ENCODE measurements at places on chromosomes 3 and 15.

GRCh38 chr3:4498446-4498845, 5.3 kb downstream of the ITPR1 start:
- no peak for DNase-seq
- H3K36me3 ChIP-seq: no peaks in the 10 kb centered on the region
- no peaks in the 10 kb centered on the region for H3K4me1 ChIP-seq
- H3K4me3 ChIP-seq: no peak overlapping the region
- H3K27ac ChIP-seq: no peak overlapping the region

DNA sequence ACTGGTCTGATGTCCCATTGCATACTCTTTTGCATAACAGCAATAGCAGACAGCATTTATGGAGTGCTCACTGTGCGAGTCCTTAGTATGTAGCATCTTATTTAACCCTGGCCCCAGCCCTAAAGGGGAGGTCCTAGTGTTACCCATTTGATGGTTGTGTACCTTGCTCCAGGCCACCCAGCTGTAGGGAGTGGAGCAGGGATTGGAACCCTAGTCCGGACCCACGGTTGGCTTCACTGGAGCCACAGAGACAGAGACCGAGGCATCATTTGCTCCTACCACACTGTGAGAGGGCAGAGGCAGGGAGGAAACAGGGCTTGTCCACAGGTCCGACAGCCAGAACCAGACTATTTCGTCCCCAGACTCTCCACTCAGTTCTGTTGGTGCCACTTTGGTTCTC, 16.0 kb upstream of the TSEN2 start:
- H3K27me3 ChIP-seq: no peaks in the 10 kb centered on the region
- no peaks in the 10 kb centered on the region for H3K36me3 ChIP-seq
- no peaks in the 10 kb centered on the region for H3K4me1 ChIP-seq
- H3K4me3 ChIP-seq: no peak overlapping the region
- DNase-seq: no peak

DNA sequence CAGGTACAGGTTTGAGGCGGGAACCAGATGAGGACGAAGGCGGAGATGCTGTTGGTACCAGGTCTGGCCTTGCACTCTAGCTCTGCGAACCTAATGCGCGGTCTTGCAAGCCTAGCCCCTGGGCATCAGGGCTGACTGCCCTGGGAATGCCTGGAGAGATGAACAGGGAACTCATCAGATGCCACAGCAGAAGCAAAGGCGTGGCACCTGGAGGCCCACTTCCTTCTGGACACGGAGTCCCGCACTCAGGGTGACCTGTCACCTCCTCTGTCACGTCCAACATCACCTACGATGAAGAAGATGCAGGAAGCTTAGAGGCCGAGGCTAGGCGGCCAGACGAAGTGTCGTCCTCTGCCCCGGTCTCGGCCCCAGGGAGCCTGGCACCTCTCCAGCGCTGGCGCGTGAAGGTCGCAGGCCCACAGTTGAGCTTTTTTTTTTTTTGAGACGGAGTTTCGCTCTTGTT, 9.4 kb downstream of the RPLP1 start:
- peak overlapping the region; percentile 75 for H3K27ac ChIP-seq
- no peak for DNase-seq
- peak overlapping the region; percentile 43 for H3K4me3 ChIP-seq
- H3K36me3 ChIP-seq: peaks cover 8% of the 10 kb centered on the region

- no peaks in the 10 kb centered on the region for H3K4me1 ChIP-seq
- H3K4me3 ChIP-seq: no peak overlapping the region
- no peak overlapping the region for H3K27ac ChIP-seq
- H3K36me3 ChIP-seq: no peaks in the 10 kb centered on the region
Observed at GRCh38 chr3:69126999-69127398, 4.6 kb upstream of the LMOD3 start.

DNA sequence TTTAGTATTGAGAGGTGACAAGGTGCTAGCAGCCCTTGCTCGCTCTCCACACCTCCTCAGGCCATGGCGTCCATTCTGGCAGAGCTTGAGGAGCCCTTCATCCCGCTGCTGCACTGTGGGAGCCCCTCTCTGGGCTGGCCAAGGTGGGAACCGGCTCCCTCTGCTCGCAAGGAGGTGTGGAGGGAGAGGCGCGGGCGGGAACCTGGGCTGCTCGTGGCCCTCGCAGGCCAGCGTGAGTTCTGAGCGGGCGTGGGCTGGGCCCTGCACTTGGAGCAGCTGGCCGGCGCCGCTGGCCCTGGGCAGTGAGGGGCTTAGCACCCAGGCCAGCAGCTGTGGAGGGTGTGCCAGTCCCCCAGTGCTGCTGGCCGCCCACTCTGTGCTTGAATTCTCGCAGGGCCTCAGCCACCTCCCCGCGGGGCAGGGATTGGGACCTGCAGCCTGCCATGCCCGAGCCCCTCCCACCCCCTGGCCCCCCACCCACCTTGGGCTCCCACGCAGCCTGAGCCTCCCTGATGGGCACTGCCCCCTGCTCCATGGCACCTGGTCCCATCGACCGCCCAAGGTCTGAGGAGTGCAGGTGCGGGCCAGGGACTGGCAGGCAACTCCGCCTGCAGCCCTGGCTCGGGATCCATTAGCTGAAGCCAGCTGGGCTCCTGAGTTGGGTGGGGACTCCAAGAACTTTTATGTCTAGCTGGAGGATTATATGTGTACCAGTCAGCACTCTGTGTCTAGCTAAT, 785.2 kb downstream of the DIPK2A start:
- no peak for DNase-seq
- no peaks in the 10 kb centered on the region for H3K27me3 ChIP-seq
- H3K36me3 ChIP-seq: no peaks in the 10 kb centered on the region
- H3K4me3 ChIP-seq: no peak overlapping the region
- H3K27ac ChIP-seq: no peak overlapping the region

GRCh38 chr3:158701420-158702065, 29.1 kb upstream of the LXN start:
- no peaks in the 10 kb centered on the region for H3K36me3 ChIP-seq
- H3K27ac ChIP-seq: peak overlapping the region; percentile 17
- no peak overlapping the region for H3K4me3 ChIP-seq
- peak; percentile 17 for DNase-seq

GRCh38 chr3:123397050-123397590, 51.8 kb downstream of the ADCY5 start:
- no peak overlapping the region for H3K27ac ChIP-seq
- no peak for DNase-seq
- H3K27me3 ChIP-seq: peaks cover 28% of the 10 kb centered on the region

DNA sequence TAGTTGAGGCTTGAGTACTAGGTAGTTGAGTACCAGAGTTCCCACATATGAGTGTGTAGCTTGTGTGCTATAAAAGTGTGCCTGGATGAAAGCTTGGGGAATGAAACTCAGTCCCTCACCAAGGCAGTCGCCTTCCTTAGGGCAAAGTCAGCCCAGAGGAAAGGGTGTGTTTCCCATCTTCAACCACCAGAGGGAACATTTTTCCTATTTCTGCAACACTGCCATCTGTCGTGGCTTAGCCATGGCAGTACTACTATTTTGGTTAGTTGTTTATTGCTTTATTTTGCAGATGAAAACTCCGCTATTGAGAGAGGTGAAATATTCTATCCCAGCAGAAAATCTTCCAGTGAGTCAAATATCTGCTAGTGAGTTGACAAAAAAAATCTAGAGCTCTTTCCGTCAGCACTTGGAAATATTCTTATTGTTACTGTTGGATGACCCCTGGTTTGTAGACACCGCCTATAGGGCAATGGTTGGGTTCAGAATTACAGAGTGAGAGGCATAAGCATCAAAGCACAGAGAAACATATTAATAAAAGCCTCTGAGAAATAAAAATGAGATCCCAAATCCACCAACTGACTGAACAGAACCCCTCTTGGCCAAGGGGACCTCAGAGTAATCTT, 239.9 kb downstream of the CPNE4 start:
- peaks cover 48% of the 10 kb centered on the region for H3K4me1 ChIP-seq
- H3K4me3 ChIP-seq: no peak overlapping the region
- H3K27ac ChIP-seq: peak overlapping the region; percentile 77

GRCh38 chr3:150303768-150304167, 104.3 kb upstream of the TSC22D2 start:
- DNase-seq: peak; percentile 21
- H3K36me3 ChIP-seq: no peaks in the 10 kb centered on the region
- H3K4me3 ChIP-seq: no peak overlapping the region
- no peaks in the 10 kb centered on the region for H3K27me3 ChIP-seq
- H3K4me1 ChIP-seq: no peaks in the 10 kb centered on the region

- no peaks in the 10 kb centered on the region for H3K27me3 ChIP-seq
- H3K4me1 ChIP-seq: no peaks in the 10 kb centered on the region
- DNase-seq: no peak
- H3K4me3 ChIP-seq: no peak overlapping the region
Observed at GRCh38 chr15:29611057-29611456, 211.2 kb downstream of the TJP1 start.

DNA sequence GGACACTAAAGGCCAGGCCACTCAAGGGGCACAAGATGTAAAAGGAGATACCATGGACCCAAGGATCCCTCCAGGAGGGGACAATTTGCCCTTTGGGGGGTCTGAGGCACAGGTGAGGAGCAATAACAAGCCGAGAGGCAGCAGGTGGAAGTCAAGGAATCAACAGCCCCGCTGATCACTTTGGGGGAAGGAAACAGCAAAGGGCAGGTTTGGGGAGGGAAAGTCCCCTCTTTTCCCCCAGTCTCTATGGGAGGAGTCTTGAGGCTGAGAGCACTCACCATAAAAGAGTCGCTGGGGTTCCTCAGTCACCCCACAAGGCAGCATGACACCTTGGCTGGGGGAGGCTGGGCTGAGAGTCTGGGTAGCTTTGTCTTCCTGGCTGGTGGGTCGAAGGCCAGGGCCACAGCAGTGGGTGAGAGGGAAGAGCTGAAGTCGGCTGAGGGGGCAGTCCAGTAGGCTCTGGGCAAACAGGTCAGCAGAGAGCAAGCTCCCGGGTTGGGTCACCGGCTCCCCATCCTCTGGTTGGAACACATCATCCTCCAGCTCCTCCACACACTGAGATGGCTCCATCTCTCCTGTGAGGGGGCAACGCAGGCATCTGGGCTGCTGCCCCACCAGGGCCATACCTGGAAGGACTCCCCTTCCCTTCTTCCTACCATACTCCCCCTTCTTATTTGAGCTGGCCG, 3.0 kb downstream of the BMF start:
- H3K4me3 ChIP-seq: peak overlapping the region; percentile 85
- H3K36me3 ChIP-seq: peaks cover 3% of the 10 kb centered on the region
- H3K27ac ChIP-seq: peak overlapping the region; percentile 61

GRCh38 chr15:26352909-26353308, 420.0 kb downstream of the GABRB3 start:
- H3K36me3 ChIP-seq: no peaks in the 10 kb centered on the region
- no peaks in the 10 kb centered on the region for H3K27me3 ChIP-seq
- H3K4me3 ChIP-seq: no peak overlapping the region
- H3K27ac ChIP-seq: no peak overlapping the region
- H3K4me1 ChIP-seq: no peaks in the 10 kb centered on the region
- no peak for DNase-seq

DNA sequence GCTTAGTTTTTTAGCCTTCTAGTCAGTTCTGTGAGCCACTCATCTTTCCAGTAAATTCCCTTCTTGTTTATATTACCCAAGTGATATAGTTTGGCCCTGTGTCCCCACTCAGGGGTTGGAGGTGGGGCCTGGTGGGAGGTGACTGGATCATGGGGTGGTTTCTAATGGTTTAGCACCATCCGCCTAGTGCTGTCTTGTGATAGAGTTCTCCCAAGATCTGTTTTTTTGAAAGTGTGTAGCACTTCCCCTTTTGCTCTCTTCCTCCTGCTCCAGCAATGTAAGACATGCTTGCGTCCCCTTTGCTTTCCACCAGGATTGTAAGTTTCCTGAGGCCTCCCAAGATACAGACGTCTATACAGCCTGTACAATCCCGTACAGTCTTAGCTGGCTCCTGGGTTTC, 53.7 kb upstream of the INO80 start:
- no peaks in the 10 kb centered on the region for H3K36me3 ChIP-seq
- H3K4me1 ChIP-seq: no peaks in the 10 kb centered on the region
- H3K27me3 ChIP-seq: no peaks in the 10 kb centered on the region
- no peak overlapping the region for H3K27ac ChIP-seq
- H3K4me3 ChIP-seq: no peak overlapping the region

DNA sequence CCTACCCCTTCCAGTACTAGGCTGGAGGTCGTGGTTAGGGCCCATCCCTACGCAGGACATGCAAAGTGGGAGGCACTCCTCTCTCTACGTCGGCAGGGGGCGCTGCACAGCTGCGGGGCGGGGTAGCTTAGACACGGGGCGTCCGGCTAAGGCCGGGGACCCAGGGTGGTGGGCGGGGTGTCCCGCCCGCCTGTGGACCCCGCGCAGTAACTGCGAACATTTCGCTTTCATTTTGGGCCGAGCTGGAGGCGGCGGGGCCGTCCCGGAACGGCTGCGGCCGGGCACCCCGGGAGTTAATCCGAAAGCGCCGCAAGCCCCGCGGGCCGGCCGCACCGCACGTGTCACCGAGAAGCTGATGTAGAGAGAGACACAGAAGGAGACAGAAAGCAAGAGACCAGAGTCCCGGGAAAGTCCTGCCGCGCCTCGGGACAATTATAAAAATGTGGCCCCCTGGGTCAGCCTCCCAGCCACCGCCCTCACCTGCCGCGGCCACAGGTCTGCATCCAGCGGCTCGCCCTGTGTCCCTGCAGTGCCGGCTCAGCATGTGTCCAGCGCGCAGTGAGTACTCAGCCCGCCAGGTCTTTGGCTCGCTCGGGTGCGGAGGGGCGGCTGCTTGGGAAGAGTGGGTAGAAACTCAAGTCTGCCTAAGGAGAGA, at the start of gene IL12A:
IL12A (plus strand) TSS at position 219 of the 655 bp plus-strand sequence.
- no peaks in the 10 kb centered on the region for H3K36me3 ChIP-seq
- no peaks in the 10 kb centered on the region for H3K4me1 ChIP-seq
- DNase-seq: peak; percentile 75
- H3K27ac ChIP-seq: no peak within 1 kb of the TSS

Data from A673 (cell line).